ENCODE measurements at places on chromosomes 12 and 14.

DNA sequence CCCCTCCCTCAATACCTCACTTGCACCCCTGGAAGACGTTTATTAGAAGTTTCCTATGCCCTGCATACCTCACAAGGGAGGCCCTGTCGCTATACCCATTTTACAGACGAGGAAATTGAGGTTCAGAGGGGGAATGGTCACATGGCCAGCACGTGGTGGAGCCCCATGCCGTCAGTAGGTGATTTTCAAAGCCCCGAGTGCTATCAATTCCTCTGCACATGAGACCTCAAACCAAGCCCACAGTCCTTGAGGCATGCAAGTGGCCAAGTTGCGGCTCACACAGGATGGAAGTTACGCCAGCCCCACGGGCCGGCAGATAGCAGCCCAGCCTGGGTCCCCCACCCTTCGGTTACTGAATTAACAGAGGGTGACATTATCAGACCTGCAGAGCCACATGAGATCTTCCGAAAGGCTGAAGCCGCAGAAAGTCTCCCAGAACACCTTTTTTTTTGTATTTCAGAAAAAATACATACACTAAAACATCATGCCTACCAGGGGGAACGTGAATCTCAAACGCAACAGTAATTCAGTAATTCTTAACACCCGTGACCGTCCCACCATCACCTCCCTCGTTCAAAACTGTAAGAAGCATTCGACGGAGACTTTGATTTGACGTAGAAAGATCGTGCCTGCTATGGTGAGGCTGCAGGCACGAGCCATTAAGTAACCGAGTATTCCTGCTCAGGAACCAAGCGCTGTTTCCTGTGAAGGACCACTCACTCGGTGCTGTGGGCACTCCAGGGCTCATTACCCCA, 129.0 kb downstream of the RFLNA start:
- DNase-seq, result no peak

DNA sequence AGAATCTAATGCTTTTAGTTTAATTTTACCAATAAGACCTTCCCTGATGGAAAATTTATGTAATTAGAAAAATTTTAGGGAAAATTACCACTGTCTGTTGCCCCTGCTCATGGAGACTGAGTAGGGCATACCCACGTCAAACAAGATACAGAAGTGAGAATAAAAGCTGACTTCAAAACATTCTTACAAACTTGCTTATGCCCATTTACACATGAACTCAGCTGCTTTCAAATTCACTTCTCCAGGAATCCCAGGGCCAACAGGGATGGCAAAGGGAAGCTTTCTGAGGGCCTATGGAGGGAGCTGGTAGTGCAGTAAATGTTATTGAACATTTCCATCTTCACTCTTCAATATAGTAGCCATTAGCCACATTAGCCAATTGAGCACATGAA, 4.8 kb upstream of the NINJ2 start:
- no peak for DNase-seq

GRCh38 chr12:115375186-115375991, 691.4 kb upstream of the TBX3 start:
- no peak for DNase-seq

GRCh38 chr12:51082561-51083125, 753 bp downstream of the CSRNP2 start:
- DNase-seq, result peak; percentile 49

- DNase-seq, result no peak
Measured at GRCh38 chr12:116759783-116760621, 21.9 kb downstream of the RNFT2 start.

GRCh38 chr14:63853831-63854293, 1.1 kb downstream of the SYNE2 start:
- peak; percentile 83 for DNase-seq

DNA sequence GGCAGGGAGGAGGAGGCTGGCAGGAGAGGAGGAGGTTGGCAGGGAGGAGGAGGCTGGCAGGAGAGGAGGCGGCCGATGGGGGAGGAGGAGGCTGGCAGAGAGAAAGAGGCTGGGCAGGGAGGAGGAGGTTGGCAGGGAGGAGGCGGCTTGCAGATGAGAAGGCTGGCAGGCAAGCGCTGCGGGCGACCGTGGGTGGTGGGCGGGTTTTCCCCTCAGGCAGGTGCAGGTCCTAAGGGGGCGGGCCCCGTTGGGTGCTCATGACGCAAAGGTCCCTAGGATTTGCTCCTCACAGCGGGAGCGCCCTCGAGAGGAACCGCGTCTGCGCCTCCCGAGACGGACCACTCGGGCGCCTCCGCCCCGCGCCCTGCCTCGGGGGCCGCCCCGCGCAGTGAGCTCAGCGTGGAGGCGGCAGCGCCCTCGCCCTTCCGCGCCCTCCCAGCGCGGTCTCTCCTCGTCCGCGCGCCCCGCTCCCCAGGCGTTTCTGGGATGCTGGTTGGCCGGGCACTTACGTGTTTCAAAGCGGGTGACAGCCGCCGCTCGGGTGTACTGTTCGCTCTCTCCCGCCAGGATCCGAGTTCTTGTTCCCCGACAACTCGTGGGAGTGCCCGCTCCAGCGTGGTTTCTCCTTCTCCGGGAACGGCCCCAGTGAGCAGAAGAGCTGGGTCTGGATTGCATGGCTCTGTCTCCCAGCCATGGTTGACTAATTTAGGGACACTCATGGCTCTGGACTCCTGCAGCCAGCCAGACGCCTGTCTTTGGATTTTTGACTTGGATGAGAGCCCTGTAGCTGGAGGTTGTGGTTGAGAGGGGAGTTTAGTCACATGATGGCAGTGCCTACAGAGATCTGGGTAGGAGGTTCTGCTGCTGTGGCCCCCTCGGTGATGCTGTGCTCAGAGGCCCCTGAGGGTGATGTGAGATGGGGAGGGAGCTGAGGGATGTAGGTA, 64.1 kb upstream of the PPP4R3A start:
- DNase-seq, result peak; percentile 43

- no peak for DNase-seq
Measured at GRCh38 chr14:89549381-89550125, 132.5 kb upstream of the FOXN3 start.

DNA sequence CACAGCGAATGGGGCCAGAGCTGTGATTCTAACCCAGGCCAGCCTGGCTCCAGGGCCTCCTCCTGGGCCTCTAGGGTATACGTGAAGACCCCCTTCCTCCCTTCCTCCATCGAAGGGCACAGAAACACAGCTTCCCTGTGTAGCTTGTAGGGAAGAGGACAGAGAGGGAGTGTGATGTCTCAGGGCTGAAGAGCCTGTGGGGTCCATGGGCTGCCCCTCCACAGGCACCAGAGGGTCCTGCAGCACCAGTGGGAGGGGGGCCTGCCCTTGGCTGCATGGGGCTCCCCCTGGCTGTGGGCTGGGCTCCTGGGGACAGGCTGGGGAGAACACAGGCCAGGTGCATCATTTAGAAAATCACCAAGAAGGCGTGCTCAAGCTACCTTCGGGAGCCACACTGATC, 178.5 kb downstream of the CALM1 start:
- no peak for DNase-seq

Data from NCI-H524 (cell line).